ENCODE measurements at places on chromosomes 1 and 21. TPM values are rescaled to one million over a fixed set of nuclear protein-coding genes. Genes with fewer than 3 reads are reported as not detected.

- ATAC-seq = no peak
These were observed 50.0 kb downstream of the PAPPA2 start for GRCh38 chr1:176512966-176513365.

- no peak for ATAC-seq
These were observed 30.1 kb downstream of the CDKN2C start for GRCh38 chr1:51000160-51000559.

GRCh38 chr1:239550178-239550577 lies 163.8 kb downstream of the CHRM3 start:
- peak; percentile 34 for ATAC-seq

DNA sequence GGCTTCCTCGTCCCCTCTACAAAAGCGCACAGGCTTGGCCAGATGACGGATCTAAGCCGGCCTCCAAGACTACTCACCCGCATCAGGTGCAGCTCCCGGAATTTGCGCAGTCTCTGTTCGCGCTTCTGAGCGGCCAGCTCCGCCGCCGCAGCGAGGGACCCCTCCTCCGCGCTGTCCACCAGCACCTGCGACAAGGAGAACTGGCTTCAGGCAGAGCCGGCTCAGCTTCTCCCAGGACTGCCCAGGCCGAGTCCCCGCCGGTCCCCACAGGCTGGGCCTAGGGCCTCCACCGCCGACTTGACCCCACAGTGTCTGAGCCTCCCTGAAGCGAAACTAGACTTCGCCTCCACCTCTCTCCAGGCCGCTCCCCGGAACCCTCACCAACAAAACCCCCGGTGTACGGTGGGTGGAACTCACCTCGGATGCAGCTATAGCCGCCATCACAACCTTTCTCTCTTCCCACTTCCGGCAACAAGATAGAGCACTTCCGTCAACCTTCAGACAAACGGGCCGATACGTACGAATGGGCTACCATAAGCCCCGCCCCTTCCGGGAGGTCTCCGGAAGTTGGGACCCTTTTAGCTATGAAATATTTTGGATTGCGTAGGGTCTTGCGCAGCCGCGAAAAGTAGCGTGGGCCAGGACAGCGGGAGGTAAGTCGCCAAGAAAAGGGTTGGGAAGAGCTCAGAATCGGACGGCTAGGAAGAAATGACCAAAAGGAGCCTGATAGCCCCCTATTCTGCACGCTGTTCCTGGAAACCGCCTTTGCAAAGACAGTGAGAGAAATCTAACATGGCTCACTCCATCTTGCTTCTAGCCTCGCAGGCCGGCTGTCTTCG lies at the start of gene SYF2:
TSS of gene SYF2 (minus strand) at position 476 of the 839 bp plus-strand sequence. CDS start at position 441, 35 bp downstream.
- ATAC-seq = peak; percentile 95

DNA sequence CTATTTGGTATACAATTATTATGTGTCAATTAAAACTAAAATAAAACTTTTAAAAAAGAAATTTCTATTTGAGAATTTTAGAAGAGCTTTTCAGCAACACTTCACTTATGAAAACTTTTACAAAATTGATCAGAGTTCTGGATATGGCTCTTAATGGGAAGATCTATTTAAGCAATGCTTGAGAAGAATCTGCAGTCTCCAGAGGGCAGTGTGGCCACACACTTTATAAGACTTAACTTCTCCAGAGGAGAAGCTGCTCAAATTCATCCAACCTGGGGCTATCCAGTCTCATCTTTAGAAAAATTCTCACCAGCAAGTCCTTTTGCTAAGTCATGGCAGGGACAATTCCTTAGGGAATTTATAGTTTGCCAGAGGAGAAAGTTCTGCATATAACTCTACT lies 25.2 kb upstream of the AGO1 start:
- no peak for ATAC-seq

GRCh38 chr1:213666113-213666512 lies 321.7 kb upstream of the PROX1 start:
- ATAC-seq = no peak

GRCh38 chr1:15007842-15008241 lies 145.7 kb upstream of the TMEM51 start:
- peak; percentile 60 for ATAC-seq

PROX1 gene
- total RNA-seq = 1.9 TPM

DNA sequence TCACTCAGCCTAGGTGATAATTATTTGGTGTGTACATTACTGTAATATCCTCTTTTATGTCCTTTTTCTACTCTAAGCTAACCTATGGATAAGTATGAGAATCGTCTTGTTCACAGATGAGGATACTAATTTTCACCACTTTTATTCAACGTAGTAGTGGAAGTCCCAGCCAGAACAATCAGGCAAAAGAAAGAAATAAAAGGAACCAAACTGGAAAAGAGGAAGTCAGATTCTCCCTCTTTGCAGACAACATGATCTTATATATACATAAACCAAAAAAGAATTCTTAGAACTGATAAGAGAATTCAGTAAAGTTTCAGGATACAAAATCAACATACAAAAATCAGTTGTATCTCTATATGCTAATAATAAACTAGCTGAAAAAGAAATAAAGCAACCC lies 12.6 kb upstream of the RGL1 start:
- ATAC-seq = no peak

- ATAC-seq = peak; percentile 65
These were observed 8.4 kb downstream of the SNX27 start for GRCh38 chr1:151620286-151620685.

GRCh38 chr1:209397371-209397770 lies 186.1 kb upstream of the CAMK1G start:
- no peak for ATAC-seq

HES3 gene
- not detected for total RNA-seq

HSPA6 gene
- 1.2 TPM for total RNA-seq

TDRD5 gene
- 0.16 TPM for total RNA-seq

GRCh38 chr1:117576236-117576635 lies 29.6 kb upstream of the TENT5C start:
- ATAC-seq = no peak

TENT5C gene
- total RNA-seq = 2.7 TPM

AMPD1 gene
- not detected for total RNA-seq

- ATAC-seq = no peak
These were observed 18.9 kb downstream of the EPHX1 start for GRCh38 chr1:225828706-225829345.

DNA sequence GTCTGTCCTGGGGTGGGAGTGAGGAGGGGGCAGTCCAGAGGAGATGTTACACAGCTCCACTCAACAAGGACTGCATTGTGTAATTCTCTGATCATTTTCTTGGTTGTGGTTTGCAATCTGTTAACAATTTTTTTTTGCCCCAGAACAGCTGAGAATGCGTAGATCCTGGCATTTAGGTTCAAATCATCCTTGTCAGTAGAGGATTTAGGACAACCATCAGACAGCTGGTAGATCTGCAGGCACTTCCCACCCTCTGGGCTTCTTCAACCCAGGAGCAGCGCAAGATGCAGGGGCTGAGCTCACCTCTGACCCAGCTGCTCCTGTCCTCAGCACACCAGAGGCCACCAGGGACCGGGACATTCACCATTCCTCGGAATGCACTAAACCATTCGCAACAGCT lies 13.5 kb downstream of the BCAR3 start:
- no peak for ATAC-seq

GRCh38 chr1:181083842-181084605 lies 4.5 kb upstream of the IER5 start:
- ATAC-seq = no peak

GRCh38 chr21:45867041-45867666 lies 114.4 kb upstream of the COL6A1 start:
- ATAC-seq = no peak

DNA sequence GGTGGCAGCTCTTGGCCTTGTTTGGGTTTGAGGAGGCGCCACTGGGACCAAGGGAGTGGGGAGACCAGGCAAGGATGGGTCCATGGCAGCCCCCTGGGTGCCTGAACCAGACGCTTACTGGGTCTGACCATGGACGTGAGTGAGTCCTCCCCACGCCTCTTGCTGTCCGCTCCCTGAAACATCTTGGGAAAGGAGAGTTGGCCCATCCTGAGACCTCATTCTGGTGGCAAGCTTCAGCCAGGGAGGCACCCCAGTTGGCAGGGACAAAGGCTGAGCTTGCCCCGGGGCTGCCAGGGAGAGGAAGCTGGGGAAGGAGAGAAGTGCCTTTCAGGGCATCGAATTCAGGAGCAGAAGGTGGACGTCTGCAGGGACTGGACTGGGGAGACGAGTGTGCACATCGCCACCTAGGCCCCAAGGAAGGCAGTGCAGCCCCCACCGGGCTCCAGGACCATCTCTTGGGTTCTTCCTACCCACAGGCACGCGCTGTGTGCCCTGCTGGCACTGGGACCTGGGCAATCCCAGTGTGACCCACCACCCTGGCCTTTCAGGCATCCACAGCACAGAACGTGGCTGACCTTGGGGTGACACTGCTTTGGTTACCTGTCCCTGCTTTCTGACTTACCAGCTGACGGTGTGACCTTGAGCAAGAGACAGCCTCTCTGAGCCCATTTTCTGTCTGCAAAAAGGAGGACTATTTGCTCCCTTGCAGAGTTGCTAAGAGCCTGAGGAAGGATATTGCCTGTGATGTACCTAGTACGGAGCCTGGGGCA lies 132.9 kb upstream of the WNT4 start:
- no peak for ATAC-seq

GRCh38 chr1:16442941-16443340 lies 2.4 kb downstream of the NECAP2 start:
- no peak for ATAC-seq

DNA sequence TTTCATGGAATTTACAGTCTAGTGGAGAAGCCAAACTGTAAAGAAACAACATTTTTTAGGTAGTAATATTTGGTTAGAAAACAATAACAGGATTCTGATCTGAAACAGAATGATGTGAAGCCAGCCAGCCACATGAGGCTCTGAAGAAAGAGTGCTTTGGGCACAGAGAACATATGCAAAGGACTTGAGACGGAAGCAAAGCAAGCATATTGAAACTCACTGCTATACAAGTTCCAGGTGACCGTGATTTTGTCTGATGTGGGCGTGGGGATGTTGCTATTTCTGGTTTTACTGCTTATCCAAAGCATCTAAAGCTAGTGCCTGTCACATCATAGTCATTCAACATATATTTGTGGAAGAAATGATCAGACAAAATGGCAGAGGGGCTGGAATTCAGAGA lies 14.7 kb downstream of the CRP start:
- ATAC-seq = no peak

DNA sequence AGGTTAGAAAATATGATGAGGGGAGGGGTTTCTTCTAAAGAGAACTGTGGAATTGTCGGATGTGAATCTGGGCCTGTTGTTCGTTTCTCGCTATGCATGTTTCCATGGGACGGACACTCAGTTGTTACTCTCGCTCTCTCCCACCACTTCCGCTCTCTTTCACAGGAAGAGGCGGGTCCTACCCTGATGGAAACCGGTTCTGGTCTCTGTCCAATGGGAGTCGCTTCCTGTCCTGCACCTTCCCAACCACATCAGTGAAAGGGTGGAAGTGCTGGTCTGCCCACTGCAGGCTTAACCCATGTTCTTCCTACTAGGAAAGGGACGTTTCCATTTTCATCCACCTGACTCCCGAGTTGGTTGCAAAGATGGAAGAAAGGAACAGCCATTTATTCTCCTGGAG lies 119.4 kb downstream of the KCNJ15 start:
- ATAC-seq = no peak

UQCRH gene
- 421 TPM for total RNA-seq

FHL3 gene
- total RNA-seq = 58.4 TPM

DNA sequence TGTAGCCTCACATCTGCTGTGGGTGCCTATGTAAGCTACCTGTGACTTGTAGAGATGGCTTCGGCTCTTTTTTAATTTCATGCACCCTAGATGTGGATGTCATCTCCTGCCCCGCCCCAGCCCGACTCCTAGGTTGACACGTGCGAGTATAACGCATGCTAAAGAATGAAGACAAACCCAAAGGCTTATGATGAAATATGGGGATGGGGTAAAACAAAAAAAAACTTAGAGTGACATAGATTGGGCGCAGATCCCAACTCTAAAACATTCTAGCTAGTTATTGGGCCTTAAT lies 613 bp upstream of the ERO1B start:
- ATAC-seq = no peak

DNA sequence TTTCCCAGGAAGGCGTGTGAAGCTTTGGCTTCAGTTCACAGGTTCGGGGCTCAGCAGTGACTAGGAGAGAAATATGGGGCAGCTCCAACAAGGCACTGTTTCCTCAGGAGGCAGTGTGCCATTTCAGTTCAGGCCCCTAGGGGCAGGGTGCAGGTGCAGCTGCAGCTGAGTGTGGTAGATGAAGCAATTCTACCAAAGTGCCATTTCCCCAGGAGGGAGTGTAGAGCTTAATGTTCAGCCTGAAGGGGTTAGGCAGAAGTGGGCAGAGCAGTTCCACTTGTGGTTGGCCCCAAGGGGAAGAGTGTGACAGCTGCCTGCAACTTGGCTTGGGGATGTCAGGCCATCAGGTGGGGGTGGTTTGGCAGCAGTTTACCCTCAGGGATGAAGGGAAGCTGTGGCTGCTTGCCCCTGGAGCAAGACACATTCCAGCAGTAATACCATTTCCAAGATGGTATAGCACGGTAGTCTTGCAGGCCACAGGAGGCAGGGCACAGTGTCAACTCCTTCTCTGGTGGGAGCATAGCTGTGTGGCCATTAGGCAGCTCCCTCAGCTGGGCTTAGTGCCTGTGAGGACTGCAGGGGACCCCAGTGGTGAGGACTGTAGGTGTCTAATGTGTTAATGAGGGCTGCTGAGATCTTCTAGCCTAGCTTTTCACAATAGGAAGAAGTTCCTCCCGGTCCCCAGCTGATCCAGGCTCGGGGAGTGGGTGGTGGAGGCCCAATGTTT lies 34.7 kb downstream of the RGSL1 start:
- no peak for ATAC-seq

IFI44 gene
- total RNA-seq = 12.5 TPM

WNT3A gene
- not detected for total RNA-seq

C8A gene
- not detected for total RNA-seq

C8B gene
- not detected for total RNA-seq

DNA sequence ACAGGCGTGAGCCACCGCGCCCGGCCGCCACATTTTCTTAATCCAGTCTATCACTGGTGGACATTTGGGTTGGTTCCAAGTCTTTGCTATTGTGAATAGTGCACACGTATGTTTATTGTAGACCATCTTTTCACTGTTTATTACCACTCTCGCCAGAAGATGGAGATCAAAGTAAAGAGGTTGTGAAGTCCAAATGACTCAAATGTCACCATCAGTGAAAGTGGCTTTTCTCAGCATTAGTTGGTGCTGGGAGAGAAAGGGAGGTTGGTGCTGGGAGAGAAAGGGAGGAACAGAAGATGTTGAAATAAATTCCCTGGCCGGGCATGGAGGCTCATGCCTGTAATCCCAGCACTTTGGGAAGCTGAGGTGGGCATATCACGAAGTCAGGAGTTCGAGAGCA lies 10.4 kb upstream of the UHMK1 start:
- ATAC-seq = no peak

DNA sequence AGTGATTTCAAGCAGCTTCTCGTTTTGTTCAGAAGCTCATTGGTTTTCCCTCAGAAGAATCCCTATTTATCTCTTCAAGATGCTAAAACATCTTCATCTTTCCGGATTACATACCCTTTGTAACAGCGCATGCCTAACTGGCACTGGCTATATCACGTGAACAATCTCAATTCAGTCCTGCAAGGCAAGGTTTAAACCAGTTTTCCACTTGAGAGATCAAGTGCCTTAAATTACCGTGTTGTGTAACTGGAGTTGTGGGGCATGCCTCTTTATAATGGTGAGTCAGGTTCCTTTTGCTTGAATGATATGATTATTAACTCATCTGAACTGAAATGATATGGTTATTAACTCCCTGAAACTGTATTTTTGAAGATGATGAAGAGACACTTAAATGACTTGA lies 11.0 kb upstream of the ZFP69B start:
- ATAC-seq = no peak

All from gastroesophageal sphincter (tissue), 4 donors.